ENCODE measurements at places on chromosomes 1 and 21.

GRCh38 chr1:77977989-77978292 lies 931 bp downstream of the FUBP1 start:
- DNase-seq: no peak

- DNase-seq: no peak
Measured at GRCh38 chr1:113439277-113439670, 49.0 kb downstream of the MAGI3 start.

DNA sequence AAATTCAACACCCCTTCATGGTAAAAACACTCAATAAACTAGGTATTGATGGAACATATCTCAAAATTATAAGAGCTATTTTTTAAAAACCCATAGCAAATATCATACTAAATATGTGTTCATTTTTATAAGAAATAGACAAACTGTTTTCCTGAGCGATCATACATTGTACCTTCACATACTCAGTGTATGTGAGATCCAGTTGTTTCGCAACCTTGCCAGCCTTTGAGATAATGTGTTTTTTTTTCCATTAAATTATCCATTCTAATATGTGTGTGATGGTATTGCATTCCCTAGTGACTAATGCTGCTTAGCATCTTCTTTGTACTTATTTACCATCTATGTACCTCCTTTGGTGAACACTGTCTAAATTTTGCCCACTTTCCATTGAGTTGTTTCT lies 47.1 kb downstream of the CFH start:
- DNase-seq: no peak

DNA sequence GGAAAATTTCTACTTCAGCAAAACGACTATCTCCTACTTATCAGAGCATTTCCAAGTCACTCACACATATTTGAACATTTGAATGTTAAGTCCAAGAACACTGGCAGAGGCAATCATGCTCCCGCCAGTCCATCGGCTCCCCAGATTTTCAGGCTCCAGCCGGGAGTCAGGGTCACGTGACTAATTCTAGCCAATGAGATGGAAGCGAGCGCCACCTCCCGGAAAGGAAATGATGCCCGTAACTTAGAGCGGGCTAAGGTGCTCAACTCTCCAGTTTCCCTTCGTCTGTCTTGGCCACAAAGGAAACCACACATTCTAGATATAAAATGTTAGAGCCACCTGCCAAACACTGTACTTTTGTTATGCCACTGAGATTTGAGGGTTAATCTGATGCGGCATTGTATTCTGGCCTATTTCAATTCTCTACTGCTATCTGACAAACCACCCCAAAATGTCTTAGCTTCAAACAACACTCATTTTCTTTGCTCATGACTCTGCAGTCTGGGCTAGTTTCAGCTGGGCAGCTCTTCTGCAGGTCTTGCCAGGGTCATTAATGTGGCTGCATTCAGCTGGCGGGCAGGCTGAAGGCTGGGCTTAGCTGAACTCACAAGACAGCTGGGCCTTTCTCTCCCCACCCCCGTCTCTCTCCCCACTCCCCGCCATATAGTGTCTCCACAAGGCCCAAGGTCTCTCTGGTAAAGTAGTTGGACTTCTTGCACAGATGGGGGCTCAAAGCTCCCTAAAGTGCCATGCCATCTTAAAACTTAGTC lies 16.5 kb upstream of the LHX4 start:
- DNase-seq: no peak

DNA sequence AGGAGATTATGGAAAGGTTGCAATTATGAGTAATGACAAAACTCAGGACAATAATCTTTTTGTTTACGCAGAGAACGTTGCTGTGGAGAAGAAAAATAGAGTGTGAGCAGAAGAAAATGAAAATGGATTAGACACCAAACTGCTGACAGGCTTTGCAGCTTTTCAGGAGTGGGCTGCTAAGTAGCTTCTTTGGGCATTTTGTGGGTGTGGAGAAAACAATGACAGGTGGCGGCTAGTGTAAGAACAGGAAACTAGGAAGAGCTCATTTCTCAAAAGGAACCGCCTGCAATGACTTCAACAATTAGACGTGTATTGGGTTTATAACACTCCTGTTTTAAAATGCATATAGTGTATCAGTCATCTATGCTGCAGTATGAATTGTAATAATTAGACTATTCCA lies 18.3 kb upstream of the PALMD start:
- no peak for DNase-seq

GRCh38 chr1:168400139-168400538 lies 119.5 kb downstream of the TBX19 start:
- DNase-seq: no peak

All from activated T-helper 1 cell treated with Interleukin-2 at 50 U/mL for 16 hours (primary cell).